ENCODE measurements at places on chromosomes 13 and 19.

DNA sequence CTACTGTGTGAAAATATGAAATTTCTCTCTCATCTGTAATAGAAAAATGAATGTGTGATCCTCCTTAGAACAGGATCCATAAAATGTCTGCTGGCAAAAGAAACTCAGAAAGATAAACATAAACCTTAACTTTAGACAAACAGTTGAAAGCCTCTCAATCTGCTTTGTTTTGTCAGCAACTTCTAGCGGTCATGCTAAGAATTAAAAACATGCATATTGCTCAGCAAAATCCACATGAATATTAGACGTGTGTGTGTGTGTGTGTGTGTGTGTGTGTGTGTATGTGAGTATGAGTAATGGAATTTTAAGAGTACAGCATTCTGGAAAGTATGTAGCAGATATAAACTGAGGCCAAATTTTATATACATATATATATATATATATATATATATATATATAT is 1779.2 kb upstream of the MIR17HG start:
- no peak for DNase-seq

GRCh38 chr19:53519446-53519845 is 18.5 kb upstream of the ZNF331 start:
- DNase-seq = no peak

- DNase-seq = no peak
These were observed 21.8 kb upstream of the NAXD start for GRCh38 chr13:110593430-110594130.

- no peak for DNase-seq
These were observed 9.3 kb downstream of the TPT1 start for GRCh38 chr13:45331692-45332035.

GRCh38 chr19:51140441-51140840 is 1.7 kb upstream of the SIGLEC7 start:
- DNase-seq = no peak

GRCh38 chr19:7924651-7925170 is 1.2 kb downstream of the CTXN1 start:
- peak; percentile 13 for DNase-seq

GRCh38 chr13:51846756-51847155 is 1.8 kb upstream of the TMEM272 start:
- DNase-seq = no peak

DNA sequence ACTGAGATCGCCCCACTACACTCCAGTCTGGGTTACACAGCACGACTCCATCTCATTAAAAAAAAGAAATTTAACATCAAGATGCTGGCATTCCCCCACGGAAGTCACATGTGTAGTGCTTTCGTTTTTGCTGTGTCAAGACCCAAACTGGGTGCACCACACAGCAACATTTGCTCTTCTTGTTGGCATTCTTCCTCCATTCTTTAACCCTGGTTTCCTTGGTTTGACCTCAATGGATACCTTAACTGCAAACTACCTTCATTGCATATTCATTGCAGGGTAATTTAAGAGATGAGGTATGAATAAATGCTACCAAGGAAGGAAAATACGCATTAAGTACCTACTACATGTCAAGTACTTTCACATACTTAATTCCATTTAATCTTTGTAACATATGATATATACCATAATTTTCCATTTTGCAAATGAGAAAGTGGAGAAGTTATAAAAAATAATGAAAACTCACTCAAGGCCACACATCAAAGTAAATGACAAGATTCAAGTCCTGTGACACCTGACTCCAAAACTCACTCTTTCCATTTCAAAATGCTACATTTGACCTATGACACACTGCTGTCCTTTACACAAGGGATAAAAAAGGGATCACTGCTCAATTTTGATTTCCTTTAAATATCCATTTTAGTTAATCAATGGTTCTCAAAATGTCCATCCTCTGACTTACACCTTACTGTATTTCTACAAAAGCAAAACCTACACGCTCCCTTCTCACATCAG is 59.2 kb downstream of the STK24 start:
- DNase-seq = no peak

- no peak for DNase-seq
These were observed 16.3 kb downstream of the LCP1 start for GRCh38 chr13:46165485-46166223.
